ENCODE measurements at places on chromosomes 3 and 15. TPM values are rescaled to one million over a fixed set of nuclear protein-coding genes. Genes with fewer than 3 reads are reported as not detected.
A peak's percentile ranks its signal among the peaks of the same experiment; 100 is the strongest.

The MCF2L2 gene
- total RNA-seq, result 8.0 TPM

GRCh38 chr3:13406190-13406589 lies 13.9 kb downstream of the NUP210 start:
- no peak for DNase-seq

DNA sequence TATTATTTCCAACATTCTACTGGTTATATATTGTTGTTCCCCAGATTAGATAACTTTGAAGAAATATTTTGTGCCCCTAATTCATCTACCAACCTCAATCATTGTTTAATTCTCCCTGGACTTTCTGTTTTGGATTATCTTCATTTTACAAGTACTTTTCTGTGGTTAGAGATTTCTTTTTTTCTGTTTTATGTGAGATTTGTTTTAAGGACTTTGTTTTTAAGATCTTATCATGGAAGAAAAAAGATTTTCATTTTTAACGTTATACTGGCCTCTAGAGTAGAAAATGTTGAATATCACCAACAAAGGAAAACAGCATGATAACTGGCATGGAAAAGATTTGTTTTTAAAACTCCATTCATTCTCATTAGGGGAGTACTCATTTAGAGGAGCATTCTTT lies 210.9 kb upstream of the KCNMB2 start:
- no peak for DNase-seq

The SNURF gene
- total RNA-seq, result 6.8 TPM

- DNase-seq, result no peak
Observed at GRCh38 chr3:18643281-18643680, 218.1 kb upstream of the SATB1 start.

- DNase-seq, result peak; percentile 91
Observed at GRCh38 chr3:15858547-15859506, 61.0 kb upstream of the ANKRD28 start.

The GOLGA6D gene
- not detected for total RNA-seq

GRCh38 chr3:191388823-191389222 lies 58.5 kb upstream of the UTS2B start:
- peak; percentile 17 for DNase-seq

- peak; percentile 88 for DNase-seq
Observed at GRCh38 chr3:186783731-186784515, 546 bp downstream of the EIF4A2 start.

DNA sequence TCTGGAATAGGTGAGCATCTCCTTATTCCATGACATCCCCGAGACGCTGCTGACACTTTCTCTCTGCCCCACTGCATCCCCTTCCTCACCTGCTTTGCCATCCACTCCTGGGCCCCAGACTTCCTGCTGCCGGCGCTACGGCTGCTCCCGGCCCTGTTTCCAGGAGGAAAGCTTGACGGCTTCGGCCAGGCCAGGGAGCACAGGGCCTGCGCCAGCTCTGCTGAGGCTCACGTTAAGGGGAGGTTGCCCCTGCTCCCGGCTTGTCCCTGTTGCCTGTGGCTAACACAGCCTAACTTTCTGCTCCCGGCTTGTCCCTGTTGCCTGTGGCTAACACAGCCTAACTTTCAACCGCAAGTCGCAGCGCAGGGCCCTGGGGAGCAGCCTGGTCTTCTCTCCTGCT lies 177.3 kb upstream of the RGMA start:
- DNase-seq, result no peak

DNA sequence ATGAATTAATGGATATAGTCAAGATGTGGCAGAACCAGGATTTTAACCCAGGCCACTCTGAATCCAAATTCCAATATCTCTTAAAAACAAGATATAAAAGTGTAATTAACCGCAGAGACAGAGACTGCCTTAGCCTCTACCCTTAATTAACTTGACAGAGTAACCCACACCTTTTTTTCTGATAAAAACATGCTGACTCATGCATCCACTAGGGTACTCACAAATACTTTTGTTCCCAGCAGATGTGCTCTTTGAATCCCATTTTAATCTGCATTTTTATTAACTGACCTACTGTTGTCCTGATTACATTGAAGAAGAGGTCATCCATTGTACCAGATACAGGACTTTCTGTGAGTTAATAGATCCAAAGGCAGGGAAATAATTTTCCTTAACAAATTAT lies 278.3 kb downstream of the CHL1 start:
- no peak for DNase-seq

- DNase-seq, result peak; percentile 40
Observed at GRCh38 chr3:6204891-6205290, 656.0 kb upstream of the GRM7 start.

GRCh38 chr3:106337116-106337515 lies 468.3 kb upstream of the CBLB start:
- no peak for DNase-seq

The LIPC gene
- not detected for total RNA-seq

DNA sequence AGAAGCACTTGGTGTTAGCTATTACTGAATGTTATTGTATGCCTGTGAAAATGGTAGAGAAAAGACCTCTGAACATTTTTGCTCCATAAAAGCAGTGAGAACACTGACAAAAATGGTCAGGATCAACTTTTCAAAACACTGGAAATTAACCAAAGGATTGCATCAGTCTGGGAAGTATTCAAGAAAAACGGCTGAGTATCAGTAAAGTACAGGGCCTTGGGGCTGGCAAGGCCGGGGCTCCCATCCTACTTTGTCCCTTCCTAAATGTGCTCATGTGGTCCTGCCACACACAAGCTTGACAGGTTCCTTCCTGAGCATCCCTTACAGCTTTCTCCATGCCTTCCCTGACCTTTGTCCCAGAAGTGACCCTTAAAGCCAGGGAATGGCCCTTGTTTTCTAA lies 84.0 kb downstream of the CFAP20DC start:
- DNase-seq, result no peak

DNA sequence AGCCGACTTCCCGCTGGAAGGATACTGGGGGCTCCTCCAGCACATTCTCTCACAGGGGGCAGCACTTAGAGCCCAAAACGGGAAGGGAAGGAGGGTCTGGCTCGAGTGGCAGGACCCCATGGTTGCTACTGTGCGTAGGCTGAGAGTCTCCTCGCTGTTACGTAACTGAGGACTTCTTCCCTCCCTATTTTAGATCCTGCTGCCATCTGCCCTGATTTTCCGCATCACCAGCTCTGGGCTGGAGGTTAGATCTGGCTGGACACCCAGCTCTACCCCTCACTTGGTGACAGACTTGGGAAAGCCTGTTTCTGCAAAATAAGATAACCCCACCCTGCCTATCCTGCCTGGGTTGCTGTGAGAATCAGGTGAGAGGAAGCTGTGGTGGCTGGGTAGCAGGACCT lies 47.7 kb downstream of the BDH1 start:
- DNase-seq, result no peak

DNA sequence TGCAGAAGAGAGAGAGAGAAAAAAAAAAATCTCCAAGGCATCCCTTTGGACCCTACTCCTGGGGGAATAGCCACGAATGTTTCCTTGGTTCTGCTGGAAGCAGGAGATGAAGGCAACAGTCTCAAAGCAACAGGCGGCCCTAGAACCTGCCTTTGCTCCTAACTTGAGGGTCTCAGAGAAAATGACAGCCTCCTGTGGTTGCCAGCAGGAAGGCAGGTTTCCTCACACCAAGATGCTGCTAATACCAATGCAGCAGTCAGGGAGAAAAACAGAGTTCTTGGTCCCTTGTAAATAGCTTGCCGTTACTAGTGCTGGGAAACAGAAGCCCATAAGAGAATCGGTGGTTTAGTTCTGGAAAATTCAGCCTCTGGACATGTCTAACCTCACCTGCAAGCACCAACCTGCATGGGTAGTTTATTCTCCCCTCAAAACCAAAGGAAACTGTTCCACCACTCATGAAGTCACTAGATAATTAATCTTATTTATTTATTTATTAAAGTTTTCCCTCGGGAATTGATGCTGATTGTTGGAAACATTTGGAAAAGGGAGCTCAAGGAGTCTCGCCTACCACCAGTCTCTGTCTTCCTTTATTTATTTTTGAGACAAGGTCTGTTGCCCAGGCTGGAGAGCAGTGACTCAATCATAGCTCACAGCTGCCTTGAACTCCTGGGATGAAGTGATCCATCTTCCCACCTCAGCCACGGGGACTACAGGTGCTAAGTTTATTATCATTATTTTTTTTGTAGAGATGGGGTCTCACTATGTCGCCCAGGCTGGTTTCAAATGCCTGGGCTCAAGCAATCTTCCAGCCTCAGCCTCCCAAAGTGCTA lies 883 bp upstream of the FRMD4B start:
- no peak for DNase-seq

- DNase-seq, result no peak
Observed at GRCh38 chr15:79257454-79257853, 25.1 kb upstream of the ANKRD34C start.

- DNase-seq, result no peak
Observed at GRCh38 chr3:151074256-151074655, 11.2 kb upstream of the MED12L start.

DNA sequence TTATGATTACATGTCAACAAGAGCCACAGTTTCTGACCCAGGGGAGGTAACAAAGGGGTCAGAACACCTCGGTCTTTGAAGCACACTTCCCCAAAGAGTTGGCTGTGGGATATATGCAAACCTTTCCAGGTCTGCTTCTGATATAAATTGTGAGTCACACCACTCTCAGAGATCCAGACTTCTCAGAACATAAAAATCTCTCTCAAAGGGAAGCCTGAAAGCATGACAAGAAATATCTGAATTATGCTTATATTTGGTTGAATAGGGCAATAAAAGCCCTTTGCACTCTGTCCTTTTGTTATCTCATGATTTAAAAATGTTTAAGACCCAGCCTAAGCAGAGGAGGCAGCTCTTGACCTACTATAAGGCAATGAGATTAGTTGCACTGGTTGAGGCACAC lies 56.8 kb downstream of the MYH15 start:
- DNase-seq, result no peak

DNA sequence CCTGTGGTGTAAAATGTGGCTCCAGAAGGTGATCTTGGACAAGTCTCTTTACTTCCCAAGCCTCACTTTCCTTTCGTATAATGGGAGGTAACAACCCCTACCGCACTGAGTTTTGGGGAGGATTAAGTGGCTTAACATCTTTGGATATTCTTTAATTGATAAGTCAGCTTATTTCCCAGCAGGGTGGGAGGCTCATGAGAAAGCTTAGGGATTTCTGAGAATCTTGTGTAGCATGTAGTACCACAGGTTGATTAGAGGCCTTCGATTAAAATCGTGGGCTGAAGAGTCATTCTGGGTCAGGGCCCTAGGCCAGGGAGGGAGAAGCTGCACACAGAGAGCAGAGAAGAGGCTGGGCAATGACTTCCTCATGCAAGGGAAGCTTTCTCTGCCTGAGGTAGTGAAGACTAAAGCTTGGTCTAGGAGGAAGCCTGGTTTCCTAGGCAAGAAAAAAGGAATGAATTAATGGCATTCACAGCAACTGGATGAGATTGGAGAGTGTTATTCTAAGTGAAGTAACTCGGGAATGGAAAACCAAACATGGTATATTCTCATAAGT lies 1.5 kb upstream of the NMNAT3 start:
- no peak for DNase-seq

- DNase-seq, result peak; percentile 96
Observed at GRCh38 chr15:74776821-74777768, 4.8 kb upstream of the CSK start.
